Fibroblast of pulmonary artery (primary cell): ENCODE measurements at places on chromosomes 3 and 15.

GRCh38 chr15:75211436-75212199 lies 9.9 kb downstream of the C15orf39 start:
- DNase-seq: no peak

- peak; percentile 87 for DNase-seq
Measured at GRCh38 chr3:141477224-141477623, 9.6 kb upstream of the RASA2 start.

GRCh38 chr3:188557235-188557634 lies 403.3 kb downstream of the LPP start:
- DNase-seq: no peak

- DNase-seq: no peak
Measured at GRCh38 chr3:13566453-13566748, 17.5 kb downstream of the FBLN2 start.
